ENCODE measurements at places on chromosomes 12 and 14.
A peak's percentile ranks its signal among the peaks of the same experiment; 100 is the strongest.

DNA sequence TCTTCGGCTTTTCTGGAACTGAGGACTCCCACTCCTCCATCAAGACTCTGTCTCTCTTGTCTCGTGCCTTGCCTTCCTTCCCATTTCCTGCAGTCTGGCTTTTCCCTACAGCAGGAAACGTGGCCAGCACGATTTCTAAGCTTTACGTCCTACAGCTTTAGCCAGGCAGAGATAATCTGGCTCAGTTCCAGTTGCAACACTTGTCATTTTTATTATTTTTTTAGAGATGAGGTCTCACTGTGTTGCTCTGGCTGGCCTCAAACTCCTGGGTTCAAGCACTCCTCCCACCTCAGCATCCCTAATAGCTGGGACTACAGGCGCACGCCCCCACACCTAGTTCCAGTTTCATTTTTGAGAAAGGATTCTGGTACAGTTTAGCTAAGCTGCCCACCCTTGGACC, 19.9 kb downstream of the CALM1 start:
- no peak for DNase-seq

- no peak for DNase-seq
Measured at GRCh38 chr12:32559434-32559833, 119.7 kb upstream of the DNM1L start.

DNA sequence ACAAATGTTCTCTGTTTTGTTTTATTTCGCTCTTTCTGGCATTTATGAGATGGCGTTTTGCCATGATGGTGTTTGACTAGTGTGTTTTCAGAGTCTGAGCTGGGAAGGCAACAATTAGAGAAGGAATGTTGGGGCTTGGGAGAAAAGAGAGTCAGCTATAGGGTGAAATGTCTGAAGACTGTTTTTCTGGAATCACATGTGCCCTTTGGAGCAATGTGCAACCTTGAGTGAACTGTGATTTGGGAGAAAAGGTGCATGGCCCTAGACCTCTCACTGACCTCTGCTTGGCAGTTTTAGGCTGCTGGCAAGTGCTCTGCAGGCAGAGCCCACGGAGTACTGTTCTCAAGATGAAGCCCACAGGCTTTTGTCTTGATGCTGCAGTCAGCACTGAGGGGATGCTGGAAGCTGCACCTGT, 379.9 kb upstream of the PDE3A start:
- DNase-seq = no peak

DNA sequence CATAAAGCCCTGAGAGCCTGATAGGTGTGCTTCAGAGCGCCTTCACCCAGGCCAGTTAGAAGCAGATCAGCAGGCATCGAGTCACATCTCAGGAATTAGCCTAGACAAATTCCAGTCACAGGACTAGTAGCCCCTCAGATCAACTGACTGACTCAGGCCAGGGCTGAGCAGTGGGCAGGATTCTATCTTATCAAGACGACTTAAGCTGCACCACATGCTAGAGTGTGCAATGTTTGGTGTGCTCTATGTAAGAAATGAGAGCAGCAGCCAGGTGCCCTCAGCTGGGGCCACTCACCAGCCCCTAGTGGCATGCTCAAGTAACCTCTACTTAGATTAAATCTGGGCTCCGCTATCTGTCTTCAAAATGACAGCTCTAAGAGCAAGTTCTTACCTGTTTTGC, 19.7 kb upstream of the NGB start:
- DNase-seq = no peak

DNA sequence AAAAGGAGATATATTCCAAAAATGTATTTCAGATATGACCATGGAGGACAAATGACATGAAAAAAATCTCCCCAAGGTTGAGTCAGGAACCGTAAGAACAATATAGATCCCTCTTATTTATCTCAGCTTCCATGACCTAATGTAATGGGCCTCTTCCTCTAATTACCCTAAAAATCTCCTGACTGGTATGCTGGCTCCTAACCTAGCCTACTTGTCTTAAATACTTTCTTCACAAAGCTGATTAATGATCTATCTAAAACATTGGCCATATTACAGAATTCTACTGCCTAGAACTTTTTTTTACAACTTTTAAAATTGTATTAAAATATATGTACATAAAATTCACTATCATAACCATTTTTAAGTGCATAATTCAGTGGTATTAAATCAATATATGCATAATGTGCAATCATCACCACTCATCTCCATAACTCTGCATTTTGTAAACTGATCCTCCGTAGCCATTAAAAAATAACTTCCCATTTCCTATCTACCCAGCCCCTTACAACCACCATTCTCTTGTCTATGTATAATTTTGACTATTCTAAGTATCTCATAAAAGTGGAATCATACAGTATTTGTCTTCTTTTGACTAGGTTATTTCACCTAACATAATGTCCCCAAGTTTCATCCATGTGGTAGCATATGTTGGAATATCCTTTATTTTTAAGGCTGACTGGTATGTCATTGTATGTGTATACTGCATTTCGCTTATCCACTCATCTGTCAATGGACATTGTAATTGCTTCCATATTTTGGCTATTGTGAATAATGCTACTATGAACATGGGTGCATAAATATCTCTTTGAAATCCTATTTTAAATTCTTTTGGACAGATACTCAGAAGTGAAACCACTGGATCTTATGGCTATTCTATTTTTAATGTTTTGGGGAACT, 464.6 kb downstream of the ADAMTS20 start:
- no peak for DNase-seq

GRCh38 chr14:43540948-43541347, 966.1 kb downstream of the FSCB start:
- no peak for DNase-seq

- DNase-seq = no peak
Measured at GRCh38 chr14:24461336-24461735, 18.8 kb upstream of the SDR39U1 start.

DNA sequence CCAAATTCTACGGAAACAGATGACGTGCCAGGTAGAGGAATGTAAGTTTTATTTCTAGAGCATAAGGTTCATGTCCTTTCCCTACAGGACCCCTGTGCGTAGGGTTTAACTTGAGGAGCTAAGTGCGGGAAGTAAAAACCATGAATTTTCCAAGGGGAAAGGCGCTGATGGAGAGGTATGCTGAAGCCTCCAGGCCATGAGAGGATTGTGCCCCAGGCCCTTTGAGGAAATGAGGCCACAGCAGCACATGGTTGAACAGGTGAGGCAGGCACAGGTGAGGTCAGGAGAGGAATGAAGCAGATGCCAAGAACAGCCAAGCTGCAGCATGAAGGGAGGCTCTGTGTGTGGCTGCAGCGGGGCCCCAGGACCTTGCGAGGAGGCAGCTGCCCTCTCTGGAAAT, 14.7 kb downstream of the ESRRB start:
- DNase-seq = no peak

DNA sequence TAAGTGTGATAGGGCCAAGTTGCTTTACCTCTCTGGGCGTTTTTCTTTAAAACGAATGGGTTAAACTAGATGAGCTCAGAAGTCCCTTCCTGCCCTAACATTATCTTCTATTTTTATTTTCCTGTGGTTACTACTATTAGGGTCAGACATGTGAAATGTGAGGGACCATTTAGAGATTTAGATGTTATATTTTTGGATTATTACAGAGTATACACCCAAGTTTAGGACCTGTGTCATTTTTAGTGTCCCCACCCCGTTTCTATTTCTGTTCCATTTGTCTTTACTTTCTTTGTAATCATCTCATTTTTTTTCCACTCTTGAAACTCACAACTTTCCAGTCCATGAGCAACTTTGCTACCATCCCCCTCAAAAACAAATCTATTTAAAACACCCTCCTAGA, 56.3 kb downstream of the SLC4A8 start:
- DNase-seq = no peak

GRCh38 chr12:80212938-80213645, 113.8 kb downstream of the OTOGL start:
- no peak for DNase-seq

GRCh38 chr14:76981670-76982069, 46.8 kb downstream of the IRF2BPL start:
- DNase-seq = no peak

DNA sequence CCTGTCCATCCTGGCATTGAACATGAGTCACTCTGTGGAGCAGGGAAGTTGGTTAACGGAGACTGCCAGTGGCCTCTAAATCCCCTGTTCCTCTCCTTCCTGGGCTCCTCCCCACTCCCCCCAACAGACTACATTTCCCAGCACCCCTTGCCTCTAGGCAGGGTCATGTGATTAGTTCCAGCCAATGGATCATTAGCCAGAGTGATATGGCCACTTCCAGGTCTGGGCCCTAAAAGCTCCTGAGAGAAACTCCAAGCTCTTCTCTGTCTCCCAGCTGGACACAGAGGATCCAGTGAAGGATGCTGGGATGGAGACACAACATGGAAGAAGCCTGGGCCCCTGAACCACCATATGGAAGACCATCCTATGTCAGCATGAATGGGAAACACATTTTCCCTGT, 54.4 kb upstream of the RFLNA start:
- DNase-seq = no peak

GRCh38 chr12:110109037-110109836, 14.9 kb upstream of the IFT81 start:
- DNase-seq = no peak

DNA sequence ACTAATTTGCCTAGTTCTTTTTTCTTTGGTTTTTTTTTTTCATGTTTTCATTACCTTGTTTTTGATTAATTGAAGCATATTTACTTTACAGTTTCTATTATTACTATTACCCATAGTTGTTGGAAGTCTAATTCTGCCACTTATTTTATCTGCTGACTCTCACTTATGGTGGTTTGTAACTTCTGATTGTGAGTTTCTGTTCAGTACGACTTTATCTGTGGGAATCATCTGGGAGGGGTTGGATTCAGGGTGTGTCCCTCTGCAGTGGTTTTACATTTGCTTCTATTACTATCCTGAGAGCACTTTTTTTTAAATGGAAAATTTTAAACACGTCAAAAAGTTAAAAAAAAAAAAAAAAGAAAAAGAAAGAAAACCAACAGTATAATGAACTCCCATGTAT, 26.4 kb upstream of the SOS2 start:
- DNase-seq = no peak

- peak; percentile 49 for DNase-seq
Measured at GRCh38 chr14:68862954-68863594, 70.2 kb upstream of the ZFP36L1 start.

GRCh38 chr12:75905922-75906321, 125.7 kb downstream of the PHLDA1 start:
- DNase-seq = no peak
